Brain pericyte (primary cell): ENCODE measurements at places on chromosomes 13 and 19.

- no peak for DNase-seq
These were observed 88.2 kb upstream of the MBNL2 start for GRCh38 chr13:97133955-97134354.

DNA sequence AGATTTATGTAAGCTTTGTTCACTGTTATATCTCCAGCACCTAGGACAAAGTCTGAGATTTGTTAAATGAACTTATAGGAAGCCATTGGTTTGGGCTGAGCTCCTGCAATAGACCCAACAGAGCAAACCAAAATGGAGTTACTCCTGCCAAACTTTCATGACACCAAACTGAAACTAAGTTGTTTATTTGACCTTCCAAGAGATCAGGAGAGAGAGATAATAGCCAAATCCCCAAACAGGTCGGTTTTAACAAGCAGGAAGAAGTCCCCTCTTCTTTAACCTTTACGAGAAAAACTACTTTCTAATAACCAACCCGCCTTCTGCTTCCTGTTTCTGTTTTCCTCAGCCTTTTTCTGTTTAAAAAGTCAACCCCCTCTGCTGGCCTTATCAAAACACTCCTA is 54.9 kb upstream of the ATP12A start:
- DNase-seq, result no peak

DNA sequence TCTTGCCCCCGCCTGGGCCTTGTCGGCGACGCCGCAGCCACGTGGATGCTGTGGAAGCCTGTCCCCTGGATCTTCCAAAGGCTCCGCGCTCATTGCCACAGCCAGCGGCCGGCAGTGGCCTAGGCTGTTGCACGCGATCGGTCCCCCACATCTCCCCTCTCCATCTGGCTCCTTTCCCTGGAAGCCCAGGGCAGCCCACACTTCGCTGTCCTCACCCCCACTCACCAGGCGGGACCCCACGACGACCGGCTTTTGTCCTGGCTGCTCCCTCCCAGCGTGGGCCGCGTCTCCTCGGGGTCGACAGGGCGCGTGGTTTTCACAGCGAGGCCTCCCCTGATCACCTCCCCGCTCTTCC is 605 bp upstream of the TEX30 start:
- DNase-seq, result no peak

- DNase-seq, result no peak
These were observed 279.8 kb downstream of the DIAPH3 start for GRCh38 chr13:59883885-59884284.

DNA sequence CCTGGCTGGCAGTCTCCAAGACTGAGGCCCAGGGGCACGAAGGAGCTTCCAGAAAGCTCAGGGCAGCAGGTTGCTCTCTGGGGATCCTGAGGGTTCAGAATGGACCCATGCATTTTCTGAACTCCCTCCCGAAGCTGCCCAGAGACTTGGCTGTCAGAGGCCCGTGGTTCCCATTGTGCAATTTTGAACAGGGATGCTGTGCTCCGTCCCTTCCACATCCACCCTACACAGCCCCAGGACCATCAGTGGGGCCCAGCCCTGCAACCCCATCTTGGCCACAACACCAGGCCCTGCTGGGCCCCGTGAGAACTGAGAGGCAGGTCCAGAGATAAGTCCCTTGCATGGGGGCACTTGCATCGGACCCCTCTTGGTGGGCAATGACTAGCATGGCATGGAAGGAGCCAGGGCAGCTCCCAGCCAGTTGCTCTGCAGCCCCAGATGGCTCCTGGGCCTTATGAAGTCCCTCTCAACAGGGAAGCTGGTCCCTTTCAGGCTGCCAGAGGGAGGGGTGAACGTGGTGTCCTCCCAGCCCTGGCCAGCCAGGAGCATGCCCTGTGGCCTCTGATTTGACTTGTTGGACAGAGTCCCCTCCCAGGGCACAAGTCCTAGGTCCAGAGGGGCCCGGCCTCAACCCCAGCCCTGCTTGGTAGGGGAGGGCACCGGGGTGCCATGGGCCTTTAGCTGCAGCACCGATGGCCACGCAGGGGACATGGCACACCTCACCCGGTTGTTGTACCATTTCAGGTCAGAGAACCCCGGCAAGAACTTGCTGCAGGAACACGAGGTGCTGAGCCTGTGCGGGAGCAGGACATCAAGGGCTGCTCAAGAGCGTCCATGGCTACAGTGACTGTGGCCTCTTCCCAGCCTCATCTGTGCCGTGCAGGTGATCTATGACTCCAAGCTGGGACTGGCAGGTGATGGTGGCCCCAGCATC is 17.3 kb upstream of the ZNF14 start:
- DNase-seq, result no peak

DNA sequence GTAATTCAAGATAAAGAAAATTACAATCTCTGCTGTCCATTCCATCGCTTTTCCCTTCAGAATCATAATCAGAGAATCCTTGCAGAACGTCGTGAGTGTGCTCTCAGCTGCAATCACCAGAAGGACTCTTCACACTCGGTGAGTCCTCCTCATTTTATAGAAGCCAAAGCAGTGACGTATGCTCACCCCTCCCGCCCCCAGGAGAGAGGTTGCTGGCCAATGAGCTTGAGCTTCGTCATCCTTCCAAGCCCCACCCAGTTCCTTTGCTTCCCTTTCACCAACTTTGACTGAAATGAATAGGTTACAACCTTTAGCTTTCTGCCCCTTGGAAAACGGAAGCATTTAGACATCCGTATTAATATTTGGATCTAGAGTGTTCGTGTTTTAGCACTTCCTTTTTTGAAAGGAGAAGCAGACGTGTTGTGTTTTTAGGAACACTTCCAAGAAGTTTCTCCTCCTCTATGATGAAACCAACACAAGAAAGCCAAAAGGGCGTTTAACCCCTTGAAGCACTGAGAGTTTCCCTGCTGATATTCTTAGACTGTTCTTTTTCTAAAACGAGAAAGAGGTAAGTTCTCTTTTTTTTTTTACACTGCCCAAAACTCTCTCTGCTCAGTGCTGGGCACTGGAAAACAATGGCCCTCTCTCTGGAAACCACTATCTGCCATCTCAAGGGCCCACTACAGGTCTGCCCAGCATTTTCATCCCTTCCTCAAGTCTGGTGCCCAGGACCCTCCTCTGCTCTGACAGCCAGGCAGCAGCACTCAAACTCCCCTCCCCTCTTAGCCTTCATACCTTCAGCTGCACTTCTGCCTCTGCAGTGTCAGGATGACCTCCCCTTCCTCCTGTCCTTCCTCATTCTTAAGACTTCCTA is 44.3 kb upstream of the CEACAM21 start:
- no peak for DNase-seq

GRCh38 chr13:108070925-108071324 is 144.4 kb downstream of the LIG4 start:
- no peak for DNase-seq

GRCh38 chr13:99028890-99029289 is 51.0 kb upstream of the DOCK9 start:
- no peak for DNase-seq

GRCh38 chr13:58547419-58547818 is 915.9 kb downstream of the PCDH17 start:
- DNase-seq, result no peak

- DNase-seq, result no peak
These were observed 2.6 kb downstream of the FAM187B start for GRCh38 chr19:35225951-35226350.

- DNase-seq, result no peak
These were observed 95.5 kb upstream of the RNF113B start for GRCh38 chr13:98272549-98272948.

DNA sequence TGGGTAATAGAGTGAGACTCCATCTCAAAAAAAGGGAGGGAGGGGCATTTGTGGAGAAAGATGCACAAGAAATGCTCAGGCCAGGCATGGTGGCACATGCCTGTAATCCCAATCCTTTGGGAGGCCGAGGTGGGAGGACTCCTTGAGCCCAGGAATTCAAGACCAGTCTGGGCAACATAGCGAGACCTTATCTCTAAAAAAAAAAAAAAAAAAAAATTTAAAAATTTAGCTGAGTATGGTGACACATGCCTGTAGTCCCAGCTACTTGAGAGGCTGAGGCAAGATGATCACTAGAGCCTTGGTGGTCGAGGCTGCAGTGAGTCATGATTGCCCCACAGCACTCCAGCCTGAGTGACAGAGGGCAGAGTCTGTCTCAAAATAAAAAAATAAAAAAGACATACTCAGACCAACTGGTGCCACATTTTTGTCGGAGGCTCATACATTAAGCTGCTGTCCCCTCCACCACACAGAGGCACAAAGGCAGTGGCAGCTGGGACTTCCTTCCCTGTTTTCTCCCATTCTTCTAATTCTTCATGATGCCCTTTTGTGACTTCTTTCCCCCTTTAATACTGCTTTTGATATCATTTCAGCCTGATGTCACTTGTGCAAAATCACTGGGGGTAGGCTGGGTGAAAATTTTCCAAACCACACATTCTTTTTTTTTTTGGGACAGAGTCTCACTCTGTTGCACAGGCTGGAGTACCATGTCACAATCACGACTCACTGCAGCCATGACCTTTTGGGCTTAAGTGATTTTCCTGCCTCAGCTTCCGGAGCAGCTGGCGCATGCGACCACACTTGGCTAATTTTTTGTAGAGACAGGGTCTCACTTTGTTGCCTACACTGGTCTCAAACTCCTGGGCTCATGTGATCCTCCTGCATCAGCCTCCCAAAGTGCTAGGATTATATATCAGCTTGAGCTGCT is 26.8 kb upstream of the CXCL17 start:
- DNase-seq, result no peak

- no peak for DNase-seq
These were observed 177.2 kb downstream of the STK24 start for GRCh38 chr13:98399756-98400155.

- no peak for DNase-seq
These were observed 65.6 kb downstream of the STARD13 start for GRCh38 chr13:33219926-33220325.

GRCh38 chr19:1401138-1401888 is at the start of gene GAMT:
TSS of gene GAMT (minus strand) at chr19:1401542. CDS start at chr19:1401476, 66 bp downstream.
- DNase-seq, result no peak

DNA sequence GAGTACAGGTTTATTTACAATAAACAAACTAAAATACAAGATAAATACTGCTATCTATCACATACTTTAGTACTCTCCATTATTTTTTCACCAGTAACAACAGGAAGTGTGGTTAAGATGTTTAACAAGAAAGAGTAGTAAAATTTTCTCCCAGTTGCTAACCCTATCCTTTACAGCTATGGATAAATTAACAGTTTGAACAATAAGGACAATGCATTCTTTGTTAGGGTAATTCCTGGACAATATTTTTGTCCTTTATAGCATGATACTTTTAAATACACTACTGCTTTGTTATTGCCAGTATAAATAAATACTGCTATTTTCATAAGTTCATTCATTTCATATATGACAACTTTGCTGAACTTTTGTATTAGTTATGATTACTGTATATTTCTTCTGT is 630.2 kb upstream of the ATXN8OS start:
- DNase-seq, result no peak

DNA sequence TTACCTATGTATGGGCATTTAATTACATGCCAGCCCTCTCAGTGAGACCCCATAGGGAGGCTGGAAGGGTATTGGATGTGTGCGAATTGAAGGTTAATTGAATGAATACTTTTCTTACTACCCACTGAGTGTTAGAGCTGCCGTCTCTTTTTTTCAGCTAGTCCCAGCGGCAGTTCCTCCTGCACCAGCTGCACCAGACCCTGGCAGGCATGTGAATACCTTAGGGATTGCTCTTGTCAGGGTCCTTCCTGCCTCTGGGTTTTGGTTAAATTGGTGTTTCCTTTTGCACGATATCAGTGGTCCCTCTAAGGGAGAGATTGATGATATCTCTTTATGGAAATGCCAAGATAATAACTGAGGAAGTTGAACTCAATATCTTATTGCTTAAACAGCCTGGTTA is 9.8 kb upstream of the CXCL17 start:
- DNase-seq, result no peak

DNA sequence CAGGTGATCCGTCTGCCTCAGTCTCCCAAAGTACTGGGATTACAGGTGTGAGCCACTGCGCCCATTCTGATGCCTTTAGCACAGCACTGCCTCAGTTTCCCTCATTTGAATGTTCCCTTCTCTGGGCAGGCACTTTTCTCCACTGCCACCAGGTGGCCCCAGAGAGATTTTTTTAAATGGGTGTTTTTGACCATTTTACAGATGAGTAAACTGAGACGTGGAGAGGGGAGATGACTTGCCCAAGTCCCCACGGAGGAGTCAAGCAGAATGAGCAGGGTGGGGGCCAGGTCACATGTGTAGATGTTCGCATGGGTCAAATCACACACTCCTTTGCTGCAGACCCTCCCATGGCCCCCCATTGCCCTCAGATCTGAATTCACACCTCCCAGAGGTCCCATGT is 3.2 kb upstream of the PDE4C start:
- DNase-seq, result no peak

DNA sequence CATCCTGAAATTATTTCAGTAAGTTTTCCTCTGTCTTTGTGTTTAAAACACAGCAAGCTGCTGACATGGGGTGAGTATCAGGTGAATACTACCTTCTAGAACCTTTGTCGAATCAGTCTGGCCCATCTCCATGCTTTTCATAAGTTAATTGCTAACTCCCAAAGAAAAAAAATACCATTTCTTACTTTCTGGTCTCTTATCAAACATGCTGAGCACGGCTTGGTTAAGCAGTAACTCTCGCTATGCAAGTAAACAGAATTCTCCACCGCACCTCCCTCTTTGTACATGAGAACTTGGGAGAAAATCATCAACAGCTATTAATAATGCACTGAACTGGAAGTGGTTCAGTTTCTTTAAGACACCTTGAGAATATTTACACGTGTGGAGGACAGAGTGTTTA is 88.6 kb downstream of the FGF9 start:
- DNase-seq, result no peak

- no peak for DNase-seq
These were observed 31.2 kb downstream of the RCBTB2 start for GRCh38 chr13:48501705-48502104.

DNA sequence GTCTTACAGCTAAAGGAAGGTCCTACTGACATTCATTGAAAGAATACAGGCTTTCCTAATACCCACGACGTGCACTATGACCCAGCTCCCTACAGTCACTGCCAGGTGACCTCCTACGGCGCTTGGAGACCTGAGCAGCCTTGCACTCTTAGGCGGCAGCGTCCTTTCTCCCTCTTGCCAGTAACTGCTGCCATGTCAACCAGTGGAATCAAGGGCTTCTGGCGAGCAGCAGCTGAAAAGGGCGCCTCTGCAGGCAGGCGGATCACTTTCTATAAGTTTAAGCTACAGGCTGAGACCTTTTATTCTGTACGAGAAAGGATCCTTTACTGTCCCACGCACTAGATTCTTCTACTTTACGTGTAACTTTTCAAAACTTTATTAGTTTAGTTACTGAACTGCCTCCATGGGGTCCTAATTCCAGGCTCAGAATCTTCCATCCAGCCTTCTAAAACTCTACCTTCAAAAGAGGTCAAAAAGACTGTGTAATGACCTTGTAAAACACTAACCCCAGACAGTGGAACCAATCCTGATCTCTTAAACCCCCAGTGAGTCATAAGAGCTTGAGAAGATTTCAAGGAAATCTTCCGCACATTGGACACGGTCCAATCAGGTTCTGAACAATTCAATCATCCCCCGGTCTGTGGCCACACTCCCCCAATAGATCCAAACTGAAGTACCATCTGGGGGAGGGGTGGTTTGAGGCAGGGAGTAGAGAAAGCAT is 1.9 kb downstream of the KCTD12 start:
- DNase-seq, result no peak
